CD4-positive, alpha-beta T cell (primary cell): ENCODE measurements at places on chromosomes 13 and 19.

GRCh38 chr19:8045872-8046568 lies 6.5 kb upstream of the CCL25 start:
- no peaks in the 10 kb centered on the region for H3K36me3 ChIP-seq
- H3K4me3 ChIP-seq, result no peak overlapping the region
- no peak overlapping the region for H3K27ac ChIP-seq
- DNase-seq, result no peak
- peaks cover 13% of the 10 kb centered on the region for H3K4me1 ChIP-seq

DNA sequence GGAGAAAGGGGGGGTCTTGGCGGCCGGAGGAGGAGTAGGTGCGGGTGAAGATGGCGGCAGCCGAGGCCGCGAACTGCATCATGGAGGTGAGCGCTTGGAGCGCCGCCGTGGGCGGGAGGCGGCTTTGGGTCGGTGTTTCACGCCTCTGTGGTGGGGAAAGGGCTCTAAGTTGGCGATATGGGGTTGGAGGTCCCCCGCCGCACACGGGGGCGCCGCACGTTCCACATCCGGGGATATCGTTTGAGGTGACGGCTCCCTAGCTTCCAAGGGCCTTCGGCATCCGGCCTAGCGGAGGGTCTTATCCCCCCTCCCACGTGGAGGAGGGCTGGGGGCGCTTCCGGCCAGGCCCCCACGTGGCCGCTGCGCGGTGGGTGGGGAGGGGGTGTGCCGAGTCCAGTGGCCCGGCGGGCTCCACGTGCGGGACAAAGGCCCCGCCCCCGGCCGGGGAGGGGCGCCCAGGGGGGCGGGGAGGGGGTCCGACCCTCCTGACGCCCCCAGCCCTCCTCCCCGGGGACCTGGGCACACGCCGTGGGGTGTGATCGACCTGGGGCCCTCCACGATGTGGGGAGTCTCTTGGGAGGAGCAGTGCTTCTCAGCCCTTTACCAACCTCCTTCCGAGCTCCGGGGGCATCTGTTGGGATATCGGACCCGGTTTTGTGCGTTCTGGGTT lies at the start of gene PRMT1:
Gene PRMT1, plus strand, starts transcription at position 41 of the 670 bp plus-strand sequence. Its CDS starts 10 bp downstream, at position 51.
- no peaks in the 10 kb centered on the region for H3K27me3 ChIP-seq
- peaks cover 51% of the 10 kb centered on the region for H3K4me1 ChIP-seq

DNA sequence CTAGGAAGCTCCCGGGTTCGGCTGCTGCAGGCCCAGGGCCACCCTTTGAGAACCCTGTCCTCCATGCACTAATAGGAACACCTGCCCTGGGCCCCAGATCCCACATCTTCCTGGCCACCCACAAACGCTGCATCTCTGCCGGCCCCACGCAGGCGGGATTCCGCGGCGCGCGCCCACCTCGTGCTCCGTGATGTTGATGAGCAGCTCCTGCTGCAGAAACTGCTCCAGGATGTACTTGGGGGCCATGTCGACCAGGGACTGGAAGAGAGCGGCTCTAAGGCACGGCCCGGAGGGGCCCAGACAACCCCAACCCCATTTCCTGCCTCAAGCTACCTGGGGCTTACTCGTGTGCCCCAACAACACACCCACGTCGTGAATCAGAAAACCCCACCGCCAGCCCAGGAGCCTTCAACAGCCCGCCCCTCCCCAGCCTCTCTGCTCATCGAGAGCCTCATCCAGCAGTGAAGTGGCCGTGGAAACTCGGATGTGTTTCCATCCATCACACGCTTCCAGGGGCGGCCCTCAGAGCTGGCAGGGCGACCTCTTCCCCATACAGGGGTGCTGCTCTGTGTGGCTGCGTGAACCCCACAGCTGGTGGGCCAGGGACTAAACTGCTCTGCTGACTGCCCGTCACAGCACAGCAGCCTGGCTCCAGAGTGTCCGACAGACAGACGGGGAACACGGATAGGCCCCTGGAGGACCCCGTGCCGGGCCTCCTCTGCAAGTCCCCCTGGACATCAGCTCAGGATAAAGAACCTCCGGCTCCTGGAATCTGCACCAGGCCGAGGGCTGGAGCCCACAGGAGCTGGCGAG lies 4.2 kb downstream of the POLR2E start:
- no peak for DNase-seq
- H3K27ac ChIP-seq, result no peak overlapping the region
- no peak overlapping the region for H3K4me3 ChIP-seq
- peaks cover 65% of the 10 kb centered on the region for H3K36me3 ChIP-seq
- no peaks in the 10 kb centered on the region for H3K27me3 ChIP-seq

- peaks cover 59% of the 10 kb centered on the region for H3K4me1 ChIP-seq
- DNase-seq, result peak; percentile 59
- H3K36me3 ChIP-seq, result peaks cover 17% of the 10 kb centered on the region
Measured at GRCh38 chr19:17079710-17080439, 4.3 kb downstream of the MYO9B start.

DNA sequence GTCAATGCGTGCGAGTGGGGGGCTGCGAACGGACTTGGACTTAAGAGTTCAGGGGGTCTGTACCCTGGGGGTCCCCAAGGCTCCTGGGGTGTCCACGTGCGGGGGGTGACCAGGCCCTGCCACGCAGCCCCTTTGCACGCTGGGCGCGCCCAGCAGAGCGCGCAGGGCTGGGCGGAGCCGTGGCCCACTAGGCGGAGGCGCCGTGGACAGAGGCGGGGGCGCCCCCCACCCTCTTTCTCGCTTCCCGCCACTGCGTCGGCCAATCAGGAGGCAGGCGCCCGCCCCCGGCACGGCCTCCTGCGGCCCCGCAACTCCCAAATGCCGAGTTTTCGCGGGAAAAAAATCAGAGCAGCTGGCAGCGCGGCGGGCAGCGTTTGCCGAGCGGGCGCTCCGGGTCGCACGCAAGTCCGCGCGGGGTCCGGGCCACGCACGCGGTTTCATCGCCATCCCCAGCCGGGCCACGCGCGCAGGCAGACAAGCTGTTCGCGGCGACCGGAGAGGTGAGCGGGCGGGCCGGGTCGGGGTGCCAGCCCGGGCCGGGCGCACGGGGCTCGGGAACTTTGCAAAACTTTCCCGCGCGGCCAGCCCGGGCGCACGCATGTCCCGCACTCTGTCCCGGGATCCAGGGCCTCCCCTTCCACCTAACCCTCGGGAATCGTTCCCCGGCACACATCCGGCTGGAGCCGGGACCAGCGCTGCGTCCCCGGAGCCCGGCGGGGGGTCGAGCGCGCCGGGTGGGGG lies at the start of gene UHRF1:
Gene UHRF1, plus strand, starts transcription at position 346 of the 741 bp plus-strand sequence. CDS start 1,385 bp downstream, outside the sequence.
- H3K4me3 ChIP-seq, result peak within 1 kb of the TSS; percentile 51
- peaks cover 51% of the 10 kb centered on the region for H3K4me1 ChIP-seq
- no peak within 1 kb of the TSS for H3K27ac ChIP-seq
- H3K27me3 ChIP-seq, result no peaks in the 10 kb centered on the region
- H3K36me3 ChIP-seq, result peaks cover 7% of the 10 kb centered on the region
- no peak for DNase-seq

DNA sequence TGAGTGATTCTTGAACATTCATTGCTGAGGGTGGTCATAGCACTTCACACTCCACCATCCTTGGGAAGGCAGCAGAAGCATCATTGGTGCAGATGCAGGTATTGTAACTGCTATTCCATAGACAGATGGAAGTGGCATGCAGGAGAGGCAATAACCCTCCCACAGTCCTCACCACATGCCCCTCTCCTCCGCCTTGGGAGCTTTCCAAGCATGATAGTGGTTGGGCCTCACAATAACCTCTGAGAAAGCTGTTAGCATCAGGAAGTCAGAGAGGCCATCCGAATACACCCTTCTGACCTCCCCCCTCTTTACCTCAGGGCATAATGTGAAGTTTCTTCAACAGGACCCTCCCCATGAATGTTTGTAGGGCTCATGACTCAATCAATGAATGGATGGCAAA lies 177.9 kb downstream of the KATNAL1 start:
- no peak overlapping the region for H3K27ac ChIP-seq
- no peak overlapping the region for H3K4me3 ChIP-seq
- peaks cover 11% of the 10 kb centered on the region for H3K4me1 ChIP-seq
- DNase-seq, result no peak
- no peaks in the 10 kb centered on the region for H3K36me3 ChIP-seq
- H3K27me3 ChIP-seq, result no peaks in the 10 kb centered on the region

DNA sequence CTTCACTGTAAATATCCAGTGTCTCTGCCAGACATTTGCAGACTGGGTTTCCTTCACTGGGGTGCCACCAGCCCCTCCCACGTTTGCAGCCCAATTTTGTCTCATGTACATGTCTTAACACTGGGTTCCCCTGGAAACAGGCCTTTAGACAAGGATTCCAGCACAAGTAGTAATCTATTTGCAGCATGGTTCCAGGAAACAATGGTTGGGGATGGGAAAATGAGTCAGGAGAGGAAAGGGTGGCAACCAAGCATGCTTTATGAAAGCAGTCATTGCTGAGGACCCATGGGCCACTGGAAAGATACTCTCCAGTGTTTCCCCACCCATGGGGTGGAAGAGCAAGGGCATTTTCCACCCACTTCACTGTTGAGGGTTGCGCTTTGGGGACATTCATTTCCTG lies 53.6 kb upstream of the FARP1 start:
- DNase-seq, result no peak
- H3K36me3 ChIP-seq, result no peaks in the 10 kb centered on the region
- no peak overlapping the region for H3K4me3 ChIP-seq
- H3K27ac ChIP-seq, result no peak overlapping the region

- no peaks in the 10 kb centered on the region for H3K4me1 ChIP-seq
- H3K27ac ChIP-seq, result no peak overlapping the region
- H3K4me3 ChIP-seq, result no peak overlapping the region
- DNase-seq, result no peak
- H3K36me3 ChIP-seq, result no peaks in the 10 kb centered on the region
Measured at GRCh38 chr13:39485314-39485700, 117.7 kb downstream of the LHFPL6 start.

GRCh38 chr13:104593693-104594092 lies 1527.5 kb upstream of the SLC10A2 start:
- no peak overlapping the region for H3K27ac ChIP-seq
- no peak overlapping the region for H3K4me3 ChIP-seq
- no peaks in the 10 kb centered on the region for H3K36me3 ChIP-seq
- no peak for DNase-seq

GRCh38 chr13:53405616-53406015 lies 377.0 kb downstream of the OLFM4 start:
- no peak overlapping the region for H3K4me3 ChIP-seq
- no peaks in the 10 kb centered on the region for H3K27me3 ChIP-seq
- H3K36me3 ChIP-seq, result no peaks in the 10 kb centered on the region
- H3K27ac ChIP-seq, result no peak overlapping the region
- DNase-seq, result no peak
- no peaks in the 10 kb centered on the region for H3K4me1 ChIP-seq

- H3K27ac ChIP-seq, result no peak overlapping the region
- H3K4me1 ChIP-seq, result no peaks in the 10 kb centered on the region
- peaks cover 14% of the 10 kb centered on the region for H3K36me3 ChIP-seq
- DNase-seq, result no peak
- no peak overlapping the region for H3K4me3 ChIP-seq
- no peaks in the 10 kb centered on the region for H3K27me3 ChIP-seq
Measured at GRCh38 chr13:45133396-45134118, 13.2 kb downstream of the GTF2F2 start.

DNA sequence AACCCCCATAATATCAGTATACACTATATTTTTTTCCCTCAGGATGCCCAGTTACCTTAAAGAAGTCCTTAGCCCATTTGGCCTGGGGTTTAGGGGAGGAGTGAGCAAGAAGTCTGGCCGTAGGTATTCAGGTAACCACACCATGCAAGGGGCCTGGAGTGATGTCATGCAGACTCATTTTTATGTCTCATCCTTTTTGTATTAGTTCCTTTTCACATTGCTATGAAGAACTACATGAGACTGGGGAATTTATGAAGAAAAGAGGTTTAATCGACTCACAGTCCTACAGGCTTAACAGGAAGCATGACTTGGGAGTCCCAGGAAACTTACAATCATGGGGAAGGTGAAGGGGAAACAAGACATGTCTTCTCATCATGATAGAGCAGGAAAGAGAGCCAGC lies 12.2 kb downstream of the TPP2 start:
- H3K4me3 ChIP-seq, result no peak overlapping the region
- peaks cover 55% of the 10 kb centered on the region for H3K36me3 ChIP-seq
- no peak for DNase-seq

GRCh38 chr13:92463134-92463533 lies 763.5 kb upstream of the GPC6 start:
- H3K4me3 ChIP-seq, result no peak overlapping the region
- H3K4me1 ChIP-seq, result no peaks in the 10 kb centered on the region
- no peaks in the 10 kb centered on the region for H3K27me3 ChIP-seq
- DNase-seq, result no peak
- H3K36me3 ChIP-seq, result no peaks in the 10 kb centered on the region

GRCh38 chr19:29645911-29646310 lies 19.4 kb upstream of the PLEKHF1 start:
- peaks cover 12% of the 10 kb centered on the region for H3K4me1 ChIP-seq
- DNase-seq, result no peak
- H3K27ac ChIP-seq, result no peak overlapping the region
- no peak overlapping the region for H3K4me3 ChIP-seq
- H3K36me3 ChIP-seq, result no peaks in the 10 kb centered on the region
- H3K27me3 ChIP-seq, result no peaks in the 10 kb centered on the region

- H3K27ac ChIP-seq, result no peak overlapping the region
- no peaks in the 10 kb centered on the region for H3K4me1 ChIP-seq
- peaks cover 91% of the 10 kb centered on the region for H3K36me3 ChIP-seq
- no peak for DNase-seq
- H3K27me3 ChIP-seq, result no peaks in the 10 kb centered on the region
- H3K4me3 ChIP-seq, result no peak overlapping the region
Measured at GRCh38 chr13:114249077-114249476, 14.4 kb downstream of the CDC16 start.

DNA sequence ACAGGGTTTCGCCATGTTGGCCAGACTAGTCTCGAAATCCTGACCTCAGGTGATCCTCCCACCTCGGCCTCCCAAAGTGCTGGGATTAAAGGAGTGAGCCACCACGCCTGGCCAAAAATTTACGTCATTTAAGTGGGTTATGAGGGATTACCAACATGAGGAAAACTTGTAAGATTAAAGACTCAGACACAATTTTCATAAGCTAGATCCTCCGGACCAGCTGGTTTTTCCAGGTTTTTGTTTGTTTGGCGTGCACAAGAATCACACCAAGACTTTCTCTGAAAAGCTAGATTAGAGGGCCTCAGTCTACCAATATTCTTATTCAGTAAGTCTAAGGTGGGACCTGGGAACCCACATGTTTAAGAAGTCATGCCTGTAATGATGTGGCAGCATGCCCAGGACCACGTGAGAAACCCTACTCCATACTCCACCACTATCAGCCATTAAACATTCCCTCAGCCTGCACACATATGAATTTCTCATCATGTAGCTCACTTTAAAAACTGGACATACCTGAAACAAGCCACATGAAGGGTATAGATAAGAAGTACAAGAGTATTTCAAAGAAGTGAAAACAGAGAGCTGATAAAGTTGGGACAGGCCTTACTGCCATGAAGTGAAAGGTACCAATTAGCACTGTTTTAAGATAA lies 25.7 kb downstream of the DIAPH3 start:
- no peak overlapping the region for H3K27ac ChIP-seq
- H3K36me3 ChIP-seq, result no peaks in the 10 kb centered on the region
- no peaks in the 10 kb centered on the region for H3K27me3 ChIP-seq

DNA sequence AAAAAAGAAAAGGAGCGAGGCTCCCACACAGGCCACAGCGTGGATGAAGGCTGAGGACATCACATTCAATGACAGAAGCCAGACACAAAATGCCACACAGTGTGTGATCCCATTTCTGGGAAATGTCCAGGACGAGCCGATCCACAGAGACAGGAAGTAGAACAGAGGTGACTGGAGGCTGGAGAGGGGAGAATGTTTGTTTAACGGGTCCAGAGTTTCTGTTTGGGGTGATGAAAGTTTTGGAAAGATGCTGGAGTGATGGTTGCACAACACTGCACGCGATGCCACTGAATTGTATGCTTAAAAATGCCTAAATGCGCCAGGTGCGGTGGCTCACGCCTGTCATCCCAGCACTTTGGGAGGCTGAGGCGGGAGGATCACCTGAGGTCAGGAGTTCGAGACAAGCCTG lies 650 bp upstream of the FUT5 start:
- no peak for DNase-seq
- no peaks in the 10 kb centered on the region for H3K4me1 ChIP-seq
- H3K36me3 ChIP-seq, result no peaks in the 10 kb centered on the region
- H3K27me3 ChIP-seq, result no peaks in the 10 kb centered on the region
- no peak overlapping the region for H3K27ac ChIP-seq
